ENCODE measurements at places on chromosomes 3 and 15.

- no peak for DNase-seq
Observed at GRCh38 chr15:40830884-40831283, 2.4 kb upstream of the PPP1R14D start.

GRCh38 chr3:3664935-3665334 lies 134.3 kb upstream of the LRRN1 start:
- DNase-seq = no peak

GRCh38 chr3:159252772-159253384 lies 451.0 kb downstream of the MFSD1 start:
- DNase-seq = peak; percentile 17

DNA sequence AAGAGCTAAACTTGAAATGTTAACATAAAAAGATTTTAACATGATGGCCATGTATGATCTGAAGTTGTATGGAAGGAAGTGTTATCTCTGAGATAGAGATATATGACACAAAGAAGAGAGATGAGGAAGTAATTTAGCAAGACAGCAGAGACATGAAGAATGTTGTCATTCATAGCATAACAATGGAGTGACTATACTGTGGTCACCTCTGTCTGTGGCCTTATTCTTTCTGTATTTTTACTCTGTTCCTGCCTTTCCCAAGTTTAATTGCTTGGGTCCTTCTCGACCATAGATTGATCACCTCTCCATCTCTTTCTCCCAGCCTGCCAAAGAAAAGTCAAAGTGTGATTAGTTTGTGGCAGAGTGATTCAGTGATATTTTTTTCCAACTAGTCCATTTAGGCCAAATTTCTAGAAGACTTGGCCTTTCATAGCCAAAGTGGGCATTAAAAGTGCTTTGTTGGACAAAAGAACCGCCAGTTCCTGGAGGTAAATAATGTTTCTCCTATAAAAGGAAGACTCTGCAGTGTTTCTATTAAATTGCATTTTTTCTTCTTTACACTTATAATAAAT lies 711.9 kb downstream of the CADM2 start:
- DNase-seq = no peak

DNA sequence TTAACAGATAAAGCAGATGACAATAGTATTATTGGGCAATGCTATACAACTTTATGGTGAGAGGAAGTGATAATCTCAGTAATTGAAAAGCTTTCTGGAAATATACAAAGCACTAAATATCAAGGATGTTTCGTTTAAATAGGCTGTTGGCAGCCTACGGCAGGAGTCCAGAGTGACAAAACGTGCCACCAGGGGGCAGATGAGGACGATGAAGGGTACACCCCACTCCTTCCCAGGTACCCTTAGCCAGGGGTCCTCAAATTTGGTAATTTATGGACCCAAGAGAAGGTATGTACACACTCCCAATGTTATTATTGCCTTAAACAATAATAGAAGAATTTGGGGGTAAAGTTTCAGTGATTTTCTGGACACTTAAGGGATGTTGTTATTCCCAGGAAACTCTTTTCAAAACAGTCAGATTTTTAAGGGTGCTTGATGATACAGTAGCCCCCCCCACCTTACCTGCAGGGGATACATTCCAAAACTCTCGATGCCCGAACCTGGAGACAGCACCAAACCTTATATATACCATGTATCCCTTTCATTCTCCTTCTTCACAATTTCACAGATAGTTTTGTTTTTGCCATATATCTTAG lies 1.4 kb upstream of the MAGEL2 start:
- DNase-seq = no peak

GRCh38 chr3:17235310-17235709 lies 350.6 kb downstream of the PLCL2 start:
- no peak for DNase-seq

- no peak for DNase-seq
Observed at GRCh38 chr3:101926594-101927105, 77.3 kb downstream of the NFKBIZ start.

DNA sequence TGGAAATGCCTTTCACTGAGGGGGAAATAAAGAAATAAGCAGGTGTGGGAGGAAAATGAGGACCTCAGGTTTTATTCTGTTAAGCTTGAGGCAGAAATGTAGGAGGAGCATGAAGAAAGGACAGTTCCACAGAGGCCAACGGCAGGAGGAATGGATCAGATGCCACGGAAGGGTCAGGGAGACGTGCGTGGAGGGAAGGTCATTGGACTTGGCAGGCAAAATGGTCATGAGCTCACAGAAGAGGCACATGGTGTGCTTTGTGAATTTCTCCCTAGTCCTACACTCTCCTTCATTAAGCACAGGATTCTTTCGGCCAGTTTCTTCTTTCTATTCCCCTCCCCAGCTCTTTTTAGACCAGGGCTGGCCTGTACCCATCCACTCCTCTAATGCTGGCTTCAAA lies 32.5 kb upstream of the THSD4 start:
- DNase-seq = no peak

DNA sequence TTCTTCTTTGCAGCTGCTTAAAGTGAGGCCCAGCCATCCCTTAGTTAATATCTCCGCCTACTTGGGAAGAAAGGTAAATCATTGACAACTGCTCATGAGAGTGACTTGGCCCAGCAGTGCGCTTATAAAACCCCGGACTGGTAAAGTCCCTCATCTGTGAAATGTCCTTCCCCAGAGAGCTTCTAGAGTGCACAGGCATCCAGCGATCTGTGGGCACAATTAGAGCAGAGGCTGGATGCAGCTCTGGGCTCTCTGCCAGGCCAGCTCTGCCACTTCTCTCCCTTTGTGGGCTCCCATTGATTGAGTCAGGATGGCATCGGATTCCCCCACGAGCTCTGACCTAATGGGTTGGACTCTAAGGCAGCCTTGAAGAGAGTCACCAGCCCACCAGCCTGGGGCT lies 219.0 kb upstream of the LINGO1 start:
- no peak for DNase-seq

DNA sequence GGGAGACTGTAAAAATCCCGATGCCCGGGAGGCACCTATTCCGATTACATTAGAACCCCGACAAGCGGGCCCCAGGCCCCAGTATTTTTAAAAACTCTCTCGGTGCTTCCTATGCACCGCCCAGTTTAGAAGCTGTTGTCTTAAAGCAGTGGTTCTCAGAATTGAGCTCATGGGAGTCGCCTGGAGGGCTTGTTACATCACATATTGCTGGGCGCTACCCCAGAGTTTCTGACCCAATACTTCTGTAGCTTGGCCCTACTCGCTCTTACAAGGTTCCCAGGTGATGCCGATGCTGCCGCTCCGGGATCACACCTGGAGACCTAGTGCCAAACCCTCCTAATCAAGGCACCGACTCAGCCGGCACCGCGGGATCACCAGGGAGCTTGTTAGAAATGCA lies 35.2 kb downstream of the CPN2 start:
- peak; percentile 12 for DNase-seq

GRCh38 chr3:53550005-53550620 lies 55.7 kb downstream of the CACNA1D start:
- no peak for DNase-seq

DNA sequence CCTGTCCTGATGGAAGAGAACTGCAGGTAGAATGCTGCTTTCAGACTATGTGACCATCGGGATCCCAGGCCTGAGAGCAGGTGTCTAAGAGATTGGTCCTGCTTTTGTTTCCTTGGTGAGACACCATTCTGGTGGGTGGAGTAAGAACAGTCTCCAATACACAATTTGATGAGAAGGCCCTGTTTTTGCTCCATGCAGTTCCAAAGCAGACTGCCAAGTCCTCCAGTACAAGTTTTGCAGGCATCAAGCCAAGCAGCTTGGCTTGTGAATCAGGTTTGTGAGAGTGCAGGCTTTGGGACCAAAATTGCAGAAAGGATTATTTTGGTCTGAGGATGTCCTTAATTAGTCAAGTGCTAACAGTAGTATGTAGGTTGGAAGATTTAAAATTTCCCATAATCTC lies 381.6 kb downstream of the FOXP1 start:
- no peak for DNase-seq

- DNase-seq = no peak
Observed at GRCh38 chr3:17204049-17204650, 319.4 kb downstream of the PLCL2 start.

DNA sequence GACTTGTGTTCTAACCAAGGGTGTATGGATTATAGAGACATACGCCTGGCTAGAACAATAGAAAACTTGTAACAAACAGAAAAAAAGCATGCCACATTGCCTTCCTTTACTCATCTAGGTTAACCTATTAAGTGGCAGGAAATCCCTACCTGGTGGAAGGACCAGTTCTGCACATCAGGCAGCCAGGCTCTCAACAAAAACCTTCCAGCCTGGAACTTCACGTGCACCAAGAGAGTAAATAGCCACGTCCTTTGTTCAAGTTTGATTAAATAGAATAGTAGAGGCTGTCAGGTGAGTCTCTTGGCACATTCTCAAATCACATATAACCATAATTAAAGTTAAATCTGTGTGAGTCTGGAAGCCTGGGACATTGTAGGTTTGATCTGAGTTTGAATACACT lies 85.0 kb upstream of the DPH6 start:
- no peak for DNase-seq

- DNase-seq = peak; percentile 79
Observed at GRCh38 chr3:112635674-112636073, 5.3 kb downstream of the CCDC80 start.

DNA sequence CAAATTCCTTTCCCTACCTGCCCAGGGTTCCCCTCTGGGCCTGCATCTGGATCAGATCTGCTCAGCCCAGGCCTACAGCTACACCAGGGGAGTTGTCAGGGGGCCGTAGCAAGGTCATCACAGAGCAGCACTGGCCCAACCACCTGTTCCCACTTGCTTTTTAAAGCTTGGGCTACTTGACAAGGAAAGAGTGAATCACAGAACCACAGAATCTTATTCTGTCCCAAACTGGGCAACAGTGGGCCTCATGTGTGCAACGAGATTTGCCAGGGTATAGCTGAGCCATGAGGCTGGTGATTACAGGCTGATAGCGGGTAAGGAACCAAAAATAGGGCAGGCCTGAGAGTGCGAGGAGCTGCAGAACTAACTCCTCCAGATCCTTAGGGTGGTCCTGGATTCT lies 66.7 kb downstream of the MYLK start:
- DNase-seq = no peak

- peak; percentile 42 for DNase-seq
Observed at GRCh38 chr3:130748981-130749380, 2.4 kb upstream of the PIK3R4 start.

DNA sequence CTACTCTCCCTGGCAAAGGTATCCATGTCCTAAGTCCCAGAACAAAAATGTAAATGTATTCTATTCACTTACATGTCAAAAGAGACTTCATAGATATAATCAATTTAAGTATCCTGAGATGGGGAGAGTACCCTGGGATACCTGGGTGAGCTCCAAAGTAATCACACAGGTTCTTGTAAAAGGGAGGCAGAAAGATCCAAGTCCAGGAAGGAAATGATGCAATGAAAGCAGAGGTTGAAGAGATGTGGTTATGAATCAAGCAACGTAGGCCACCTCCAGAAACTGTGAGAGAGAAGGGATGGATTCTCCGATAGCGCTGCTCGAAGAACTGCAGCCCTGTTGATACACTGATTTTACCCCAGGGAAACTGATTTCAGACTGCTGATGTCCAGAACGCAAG lies 93.9 kb upstream of the VGLL3 start:
- DNase-seq = peak; percentile 29

DNA sequence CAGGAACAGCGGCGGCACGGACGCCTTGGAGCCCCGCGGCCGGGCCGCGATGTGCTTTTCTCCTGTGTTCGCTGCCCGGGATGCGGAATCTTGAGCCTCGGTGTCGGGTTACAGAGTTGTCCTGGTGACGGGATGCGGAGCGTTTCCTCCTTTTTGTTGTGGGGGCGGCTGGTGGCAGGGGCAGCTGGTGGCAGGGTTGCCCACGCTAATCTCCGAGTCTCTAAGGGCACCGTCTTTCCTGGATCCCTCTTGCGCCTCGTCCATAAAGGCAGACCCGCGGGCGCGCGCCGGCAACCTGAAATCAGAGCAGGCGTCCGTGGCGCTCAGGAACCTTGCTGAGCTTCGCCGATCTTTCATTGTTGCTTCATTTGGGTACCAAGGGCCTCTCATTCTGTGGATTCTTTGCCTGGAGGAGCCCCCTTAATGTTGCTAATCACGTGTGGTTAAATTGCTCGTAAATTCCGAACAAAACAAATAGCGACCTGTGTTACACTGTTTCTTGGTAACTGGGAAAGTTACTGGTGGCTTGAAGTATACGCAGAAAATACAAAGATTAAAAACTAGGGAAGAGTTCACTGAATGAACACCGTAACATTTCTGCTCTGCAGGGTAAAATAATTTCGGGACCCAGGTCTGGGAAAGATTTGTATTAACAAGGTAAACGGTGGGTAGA lies 844 bp upstream of the PFN2 start:
- peak; percentile 27 for DNase-seq

GRCh38 chr3:71045212-71045916 lies 538.2 kb downstream of the FOXP1 start:
- no peak for DNase-seq

- peak; percentile 67 for DNase-seq
Observed at GRCh38 chr15:59364248-59364647, 8.4 kb downstream of the MYO1E start.
